Activated naive CD4-positive, alpha-beta T cell treated with anti-CD3 and anti-CD28 coated beads for 36 hours (primary cell): ENCODE measurements at places on chromosomes 7 and 10. TPM values are rescaled to one million over a fixed set of nuclear protein-coding genes. Genes with fewer than 3 reads are reported as not detected.

Gene MYOF
- total RNA-seq = 10.4 TPM

Gene IDI2
- not detected for total RNA-seq

Gene CPA4
- total RNA-seq = not detected

DNA sequence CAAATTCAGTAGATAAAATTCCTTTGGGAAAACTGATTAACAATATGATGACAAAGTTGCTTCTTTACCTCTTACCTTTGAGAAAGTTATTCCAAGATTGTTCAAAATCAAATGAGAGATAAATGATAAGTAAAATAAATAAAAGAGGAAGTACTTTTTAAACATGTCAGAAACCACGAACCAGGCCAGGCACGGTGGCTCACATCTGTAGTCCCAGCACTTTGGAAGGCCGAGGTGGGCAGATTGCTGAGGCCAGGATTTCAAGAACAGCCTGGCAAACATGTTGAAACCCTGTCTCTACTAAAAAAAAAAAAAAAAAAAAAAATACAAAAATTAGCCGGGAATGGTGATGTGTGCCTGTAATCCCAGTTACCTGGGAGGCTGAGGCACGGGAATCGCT lies 296.6 kb downstream of the HGF start:
- no peaks in the 10 kb centered on the region for H3K36me3 ChIP-seq
- H3K27ac ChIP-seq = no peak overlapping the region
- no peak for DNase-seq
- H3K4me1 ChIP-seq = no peaks in the 10 kb centered on the region

GRCh38 chr10:10818082-10818481 lies 199.6 kb upstream of the CELF2 start:
- no peak for DNase-seq
- no peak overlapping the region for H3K4me3 ChIP-seq
- H3K27ac ChIP-seq = no peak overlapping the region
- H3K36me3 ChIP-seq = no peaks in the 10 kb centered on the region

GRCh38 chr7:136998495-136998894 lies 130.0 kb downstream of the CHRM2 start:
- no peaks in the 10 kb centered on the region for H3K36me3 ChIP-seq
- no peaks in the 10 kb centered on the region for H3K4me1 ChIP-seq
- no peak overlapping the region for H3K4me3 ChIP-seq

DNA sequence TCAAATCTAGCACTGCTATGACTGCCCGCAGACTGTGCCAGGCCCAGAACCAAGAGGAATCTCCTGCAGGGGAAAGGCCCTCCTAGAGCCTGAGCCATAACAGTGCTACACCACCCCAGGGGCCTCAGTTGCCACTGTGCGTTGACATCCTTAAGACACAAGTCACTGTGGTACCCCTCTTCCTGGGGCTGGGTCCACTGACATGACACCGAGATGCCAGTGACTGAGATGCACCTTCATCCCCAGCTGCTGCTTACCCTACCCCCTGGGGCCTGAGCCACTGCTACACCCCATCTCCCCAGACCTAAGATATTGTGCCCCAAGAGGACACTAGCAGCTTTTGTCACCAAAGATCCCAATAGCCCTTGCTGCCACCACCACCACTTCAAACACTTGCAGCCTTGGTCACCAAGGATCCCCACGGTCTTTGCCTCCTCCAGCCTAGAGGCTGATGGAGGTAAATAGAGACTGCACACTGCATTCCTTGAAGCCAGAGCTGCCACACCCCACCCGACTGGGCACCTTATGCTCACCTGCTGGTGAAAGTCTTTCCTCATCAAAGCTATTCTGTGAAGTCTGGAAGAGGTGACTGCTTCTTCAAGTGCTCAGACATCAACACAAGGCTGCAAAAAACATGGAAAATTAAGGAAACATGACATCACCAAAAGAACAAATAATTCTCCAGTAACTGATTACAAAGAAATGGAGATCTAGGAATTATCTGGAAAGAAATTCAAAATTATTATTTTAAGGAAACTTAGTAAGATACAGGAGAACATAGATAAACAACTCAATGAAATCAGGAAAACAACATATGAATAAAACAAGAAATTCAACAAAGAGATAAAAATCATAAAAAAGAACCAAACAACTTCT lies 40.4 kb upstream of the SHH start:
- no peak overlapping the region for H3K27ac ChIP-seq
- no peak overlapping the region for H3K4me3 ChIP-seq
- no peak for DNase-seq
- H3K4me1 ChIP-seq = no peaks in the 10 kb centered on the region
- H3K36me3 ChIP-seq = no peaks in the 10 kb centered on the region

- peaks cover under 1% of the 10 kb centered on the region for H3K27me3 ChIP-seq
- DNase-seq = no peak
- no peak overlapping the region for H3K27ac ChIP-seq
- no peaks in the 10 kb centered on the region for H3K4me1 ChIP-seq
Observed at GRCh38 chr10:86313621-86314041, 53.0 kb downstream of the GRID1 start.

GRCh38 chr10:27730041-27730440 lies 15.6 kb downstream of the MKX start:
- no peak overlapping the region for H3K4me3 ChIP-seq
- H3K27me3 ChIP-seq = peaks cover 15% of the 10 kb centered on the region
- H3K36me3 ChIP-seq = no peaks in the 10 kb centered on the region
- no peak overlapping the region for H3K27ac ChIP-seq

- peak overlapping the region; percentile 88 for H3K27ac ChIP-seq
- peak overlapping the region; percentile 46 for H3K4me3 ChIP-seq
- DNase-seq = peak; percentile 63
- H3K27me3 ChIP-seq = no peaks in the 10 kb centered on the region
- peaks cover 29% of the 10 kb centered on the region for H3K36me3 ChIP-seq
Observed at GRCh38 chr10:131972474-131973071, 9.2 kb downstream of the BNIP3 start.

- H3K27ac ChIP-seq = peak overlapping the region; percentile 62
- no peak for DNase-seq
- H3K36me3 ChIP-seq = peaks cover 16% of the 10 kb centered on the region
- H3K27me3 ChIP-seq = no peaks in the 10 kb centered on the region
Observed at GRCh38 chr10:8059191-8059936, 4.9 kb downstream of the GATA3 start.

DNA sequence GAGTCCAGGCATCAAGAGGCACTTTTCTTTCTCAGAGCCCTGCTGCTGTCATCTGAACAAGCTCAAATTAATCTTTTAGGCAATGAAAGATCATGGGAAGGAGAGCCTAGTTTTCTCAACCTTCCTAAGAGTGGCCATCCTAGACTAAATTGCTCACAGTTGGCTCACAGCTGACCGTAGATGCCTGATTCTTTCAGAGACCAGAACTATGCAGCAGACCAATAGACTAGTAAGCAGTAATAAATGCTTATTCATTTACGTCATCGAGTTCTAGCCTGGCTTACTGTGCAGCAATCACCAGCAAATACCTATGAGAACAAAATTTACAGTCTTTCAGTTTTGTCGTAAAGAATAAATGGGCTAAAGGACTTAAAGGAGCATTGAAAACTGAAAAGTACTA lies 602.9 kb upstream of the GHITM start:
- no peaks in the 10 kb centered on the region for H3K4me1 ChIP-seq
- H3K4me3 ChIP-seq = no peak overlapping the region
- no peaks in the 10 kb centered on the region for H3K27me3 ChIP-seq
- H3K27ac ChIP-seq = no peak overlapping the region

DNA sequence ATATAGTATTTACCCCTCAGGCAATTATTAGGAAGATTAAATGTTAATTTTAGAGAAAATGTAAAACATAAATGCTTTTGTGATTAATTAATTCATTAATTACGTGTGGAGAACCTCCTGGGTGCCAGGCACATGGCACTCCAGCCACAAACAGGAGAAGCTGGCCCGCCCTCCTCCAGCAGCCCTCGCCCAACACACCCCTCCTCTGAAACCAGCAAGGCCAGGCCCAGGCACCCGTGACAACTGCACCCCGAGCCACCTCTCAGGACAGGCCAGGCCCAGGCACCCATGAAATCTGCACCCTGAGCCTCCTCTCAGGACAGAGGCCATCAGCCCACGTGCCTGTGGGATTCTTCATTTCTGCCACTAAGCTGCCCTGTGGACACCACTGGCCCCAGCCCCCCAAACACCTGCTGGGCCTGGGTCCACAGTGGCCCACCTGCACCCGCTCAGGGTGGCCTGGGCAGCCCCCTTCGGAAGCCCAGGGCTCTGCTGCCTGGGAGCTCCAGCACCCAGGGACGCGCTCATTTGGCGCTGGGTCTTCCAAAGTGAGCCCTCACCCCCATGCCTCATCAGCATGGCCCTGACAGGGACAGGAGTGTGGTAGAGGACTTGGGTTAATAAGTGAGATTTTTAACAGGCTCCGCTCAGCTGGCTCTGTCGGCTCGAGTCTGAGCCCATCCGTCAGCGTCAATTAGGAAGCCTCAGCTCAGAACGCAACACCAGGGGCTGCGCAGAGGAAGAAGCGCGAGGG lies 482.1 kb downstream of the DNAJB6 start:
- H3K4me1 ChIP-seq = peaks cover 8% of the 10 kb centered on the region
- H3K27me3 ChIP-seq = no peaks in the 10 kb centered on the region
- H3K27ac ChIP-seq = no peak overlapping the region
- no peak for DNase-seq
- H3K4me3 ChIP-seq = no peak overlapping the region

- no peak for DNase-seq
- no peaks in the 10 kb centered on the region for H3K36me3 ChIP-seq
- H3K27me3 ChIP-seq = peaks cover 30% of the 10 kb centered on the region
- no peak overlapping the region for H3K27ac ChIP-seq
- peaks cover 6% of the 10 kb centered on the region for H3K4me1 ChIP-seq
Observed at GRCh38 chr7:41942468-41943093, 239.7 kb upstream of the INHBA start.

DNA sequence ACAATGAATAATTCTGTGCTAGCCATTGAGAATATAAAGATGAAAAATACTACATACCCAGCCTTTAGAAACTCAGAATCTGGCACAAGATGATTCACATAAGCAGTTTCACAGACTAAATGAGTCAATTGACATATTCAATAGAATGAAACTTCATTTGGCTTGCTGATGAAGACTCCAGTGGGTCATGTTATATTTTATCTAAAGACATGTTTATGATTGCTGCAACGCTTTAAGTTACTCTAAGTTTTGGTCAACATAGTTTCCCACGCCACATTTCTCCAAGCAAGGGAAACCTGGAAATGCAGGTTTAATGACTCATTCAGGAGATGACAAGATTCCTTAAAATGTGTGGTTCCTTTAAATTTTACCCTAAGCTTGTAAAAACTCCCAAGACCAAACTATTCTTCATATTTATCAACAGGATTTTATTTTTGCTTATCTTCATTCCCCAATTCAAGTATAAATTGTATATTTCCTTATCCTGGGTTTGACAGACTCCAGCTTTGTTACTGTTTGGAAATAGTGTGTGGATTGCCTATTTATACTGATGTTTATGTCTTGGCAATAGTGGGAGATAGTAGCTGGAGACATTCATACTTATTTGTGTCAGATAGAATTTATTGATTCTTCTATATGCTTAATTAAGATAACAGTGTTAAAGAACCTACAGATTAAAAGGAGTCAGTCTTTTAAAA lies 6.6 kb downstream of the SEMA3A start:
- no peaks in the 10 kb centered on the region for H3K27me3 ChIP-seq
- no peak for DNase-seq
- H3K4me1 ChIP-seq = peaks cover 36% of the 10 kb centered on the region
- H3K36me3 ChIP-seq = no peaks in the 10 kb centered on the region

DNA sequence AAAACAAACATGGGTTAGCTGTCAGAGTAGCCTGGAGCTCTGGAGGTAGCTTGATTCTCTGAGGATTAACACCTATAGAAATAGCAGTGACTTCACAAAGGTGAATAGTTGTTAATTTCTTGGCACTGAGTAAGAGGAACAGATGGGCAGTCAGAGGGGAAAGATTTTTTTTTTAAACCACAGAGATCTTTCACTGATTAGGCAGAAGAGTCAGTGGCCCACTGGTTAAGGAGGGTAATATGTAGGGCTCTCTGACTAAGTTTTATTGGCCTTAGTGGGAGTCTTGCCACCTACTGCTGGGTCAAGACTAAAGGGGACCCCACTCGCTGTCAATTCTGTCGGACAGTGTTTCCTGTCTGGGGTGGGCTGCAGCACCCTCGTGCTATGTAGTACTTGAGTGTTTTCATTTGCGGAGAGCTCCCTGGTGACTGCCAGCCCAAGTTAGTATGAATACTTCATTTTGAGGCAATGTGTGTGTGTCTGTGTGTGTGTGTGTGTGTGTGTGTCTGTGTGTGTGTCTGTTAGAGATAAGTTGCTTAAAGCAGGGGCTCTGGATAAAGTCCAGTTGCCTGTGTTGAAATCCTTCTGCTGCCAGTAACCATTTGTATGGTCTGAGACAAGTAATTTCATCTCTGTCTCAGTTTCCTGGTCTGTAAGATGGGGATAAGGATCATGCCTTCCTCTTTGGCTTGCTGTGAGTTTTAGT lies 145.2 kb downstream of the ARID5B start:
- no peak for DNase-seq
- H3K27ac ChIP-seq = peak overlapping the region; percentile 100
- peaks cover 72% of the 10 kb centered on the region for H3K36me3 ChIP-seq
- H3K27me3 ChIP-seq = no peaks in the 10 kb centered on the region
- H3K4me1 ChIP-seq = peaks cover 84% of the 10 kb centered on the region

- DNase-seq = no peak
- no peaks in the 10 kb centered on the region for H3K27me3 ChIP-seq
- H3K4me1 ChIP-seq = peaks cover 2% of the 10 kb centered on the region
- H3K4me3 ChIP-seq = no peak overlapping the region
- H3K27ac ChIP-seq = no peak overlapping the region
Observed at GRCh38 chr7:84009051-84009450, 185.5 kb downstream of the SEMA3A start.

DNA sequence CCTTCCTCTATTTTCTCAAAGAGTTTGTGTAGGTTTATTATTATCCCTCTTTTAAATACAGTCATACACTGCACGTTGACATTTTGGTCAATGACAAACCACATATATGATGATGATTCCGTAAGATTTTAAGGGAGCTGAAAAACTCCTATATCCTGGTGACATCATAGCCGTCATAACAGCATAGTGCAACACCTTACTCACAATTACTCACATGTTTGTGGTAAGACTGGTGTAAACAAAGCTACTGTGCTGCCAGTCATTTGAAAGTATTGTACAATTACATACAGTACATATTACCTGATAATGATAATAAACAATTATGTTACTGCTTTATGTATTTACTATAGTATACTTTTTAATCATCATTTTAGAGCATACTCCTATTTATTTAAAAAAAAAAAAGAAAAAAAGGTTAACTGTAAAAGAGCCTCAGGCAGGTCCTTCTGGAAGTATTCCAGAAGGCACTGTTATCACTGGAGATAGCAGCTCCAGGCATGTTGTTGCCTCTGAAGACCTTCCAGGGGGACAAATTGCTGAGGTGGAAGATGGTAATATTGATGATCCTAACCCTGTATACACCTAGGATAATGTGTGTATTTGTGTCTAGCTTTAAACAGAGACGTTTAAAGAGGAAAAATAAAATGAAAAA lies 123.3 kb upstream of the CDK1 start:
- H3K4me3 ChIP-seq = no peak overlapping the region
- no peaks in the 10 kb centered on the region for H3K27me3 ChIP-seq
- no peak for DNase-seq
- peaks cover 2% of the 10 kb centered on the region for H3K36me3 ChIP-seq
